Midbrain (tissue), 1 donor: ENCODE measurements at places on chromosomes 3 and 15.

DNA sequence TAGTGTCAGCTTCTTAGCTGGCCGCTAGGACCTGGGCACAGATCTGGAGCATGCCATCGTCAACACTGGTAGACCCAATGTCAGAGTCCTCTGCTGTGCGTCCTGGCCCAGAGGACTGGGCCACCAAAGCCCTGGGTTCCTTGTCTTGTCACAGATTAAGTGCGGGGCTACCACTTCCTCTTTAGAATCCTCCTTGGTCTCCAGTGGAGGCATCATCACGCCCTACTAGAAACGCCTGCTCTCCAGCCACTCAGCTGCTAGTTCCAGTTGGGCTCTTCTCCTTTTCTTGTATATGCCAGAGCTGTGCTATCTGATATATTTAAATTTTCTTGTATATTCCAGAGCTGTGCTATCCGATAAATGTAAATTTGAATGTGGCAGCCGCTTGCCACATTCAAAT, 11.2 kb downstream of the PPCDC start:
- DNase-seq, result no peak

DNA sequence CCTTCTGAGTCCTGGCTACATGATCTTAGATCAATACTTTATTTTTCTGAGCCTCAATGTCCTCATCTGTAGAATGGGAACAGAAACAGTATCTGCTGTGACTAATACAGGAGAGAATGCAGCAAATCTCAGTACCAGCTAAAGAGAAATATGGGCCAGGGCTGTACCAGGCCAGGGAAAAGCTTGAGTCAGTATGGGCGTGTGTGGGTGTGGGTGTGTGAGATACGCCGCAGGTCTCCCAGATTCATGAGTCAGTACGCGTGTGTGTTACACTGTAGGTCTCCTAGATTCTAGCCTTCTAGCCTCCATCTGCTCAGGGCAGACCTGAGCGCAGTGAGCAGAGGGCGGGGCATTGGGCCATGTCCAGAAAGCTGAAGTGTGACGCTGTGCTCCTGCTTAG, 15.2 kb downstream of the GNAI2 start:
- DNase-seq, result no peak

DNA sequence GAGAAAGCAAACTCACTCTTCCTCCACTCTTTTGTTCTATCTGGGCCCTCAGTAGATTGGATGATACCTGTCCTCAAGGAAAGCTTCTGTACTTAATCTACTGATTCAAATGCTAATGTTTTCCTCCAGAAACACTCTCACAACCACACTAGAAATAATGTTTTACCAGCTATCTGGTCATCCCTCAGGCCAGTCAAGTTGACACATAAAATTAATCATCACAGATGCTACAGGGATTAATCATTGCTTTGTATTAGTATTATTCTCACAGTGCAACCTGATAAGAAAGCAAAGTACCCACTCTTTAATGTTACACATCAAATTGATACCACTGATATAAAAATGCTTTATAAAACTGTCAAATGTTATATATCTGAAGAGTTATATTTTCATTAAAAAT, 52.9 kb upstream of the ARL6 start:
- no peak for DNase-seq

- peak; percentile 33 for DNase-seq
Measured at GRCh38 chr3:101849714-101850245, 466 bp downstream of the NFKBIZ start.

GRCh38 chr3:197522881-197523441, 32.8 kb downstream of the BDH1 start:
- DNase-seq, result no peak

DNA sequence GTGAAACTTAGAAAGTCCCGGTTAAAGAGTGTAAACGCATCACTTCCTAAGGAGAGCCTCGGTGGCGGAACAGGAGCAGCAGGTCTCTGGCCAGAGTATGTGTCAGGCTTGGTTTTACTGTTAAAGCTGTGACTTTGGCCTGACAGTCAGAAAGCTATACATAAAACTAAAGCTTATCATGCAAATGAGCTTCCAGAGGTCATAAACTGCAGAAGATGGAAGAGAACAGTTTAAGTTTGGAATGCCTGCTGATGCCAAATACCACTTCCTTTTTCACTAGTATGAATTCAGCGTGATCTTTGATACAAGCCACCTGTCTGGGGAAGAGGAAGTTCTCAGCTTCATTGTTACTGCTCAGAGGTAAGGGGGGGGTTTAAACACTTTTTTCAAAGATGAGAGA, 125.1 kb upstream of the CTDSPL start:
- DNase-seq, result no peak

GRCh38 chr3:194443901-194444300, 42.9 kb downstream of the ATP13A3 start:
- DNase-seq, result no peak

DNA sequence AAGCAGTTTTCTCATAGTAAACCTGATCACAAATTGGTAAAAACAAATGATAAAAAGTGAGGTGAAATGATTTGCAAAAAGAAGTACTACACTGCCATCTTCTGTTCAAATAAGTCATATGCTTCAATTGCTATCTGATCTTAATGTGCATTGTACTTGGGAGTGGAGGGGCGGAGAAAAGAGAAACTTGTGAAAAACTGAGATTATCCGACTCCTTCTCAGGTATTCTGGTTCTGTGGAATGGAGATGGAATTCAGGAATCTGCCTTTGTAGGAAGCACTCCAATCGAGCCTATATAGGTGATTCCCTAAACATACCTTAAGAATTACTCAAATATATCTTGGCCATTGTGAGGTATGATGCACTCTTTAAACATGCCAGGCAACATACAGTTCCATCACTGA, 180.6 kb downstream of the CHL1 start:
- DNase-seq, result no peak

DNA sequence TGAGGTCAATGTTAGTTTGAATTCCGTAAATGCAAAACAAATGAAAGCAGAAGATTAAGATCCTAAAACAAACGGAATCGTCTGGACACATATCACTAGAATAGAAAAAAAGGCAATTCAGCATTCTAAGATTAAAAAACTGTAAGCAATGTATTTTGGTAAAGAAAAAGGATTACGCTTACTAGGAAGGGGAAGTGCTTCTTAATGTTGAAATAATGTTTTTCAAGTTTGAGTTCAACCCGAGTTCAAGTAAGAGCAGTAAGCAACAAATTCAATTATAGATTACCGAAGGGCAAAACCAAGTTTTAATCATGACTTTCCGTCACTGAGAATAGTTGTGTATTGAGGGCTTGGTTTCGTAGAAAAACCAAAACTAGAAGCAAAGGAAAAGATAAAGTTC, 637 bp downstream of the CIP2A start:
- no peak for DNase-seq

DNA sequence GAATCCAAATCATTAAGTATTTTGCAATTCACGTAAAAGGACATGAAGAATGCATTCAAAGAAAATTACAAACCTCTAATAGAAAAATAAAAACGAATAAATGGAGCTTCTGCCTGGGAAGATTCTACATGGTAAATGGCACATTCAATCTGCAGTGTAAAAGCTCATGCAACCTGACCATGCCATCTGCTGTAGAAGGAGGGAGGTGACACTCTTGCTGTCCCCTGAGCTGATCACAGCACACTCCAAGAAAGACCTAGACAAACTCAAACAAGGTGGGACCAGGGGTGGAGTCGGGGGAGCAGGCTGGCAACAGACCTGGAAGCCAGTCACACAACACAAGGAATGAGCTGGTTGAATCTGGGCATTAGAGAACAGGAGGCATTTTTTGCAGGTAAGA, 101.8 kb downstream of the BDH1 start:
- DNase-seq, result peak; percentile 15

GRCh38 chr3:126147932-126148683, 32.3 kb downstream of the ALDH1L1 start:
- DNase-seq, result no peak

GRCh38 chr3:111246967-111247760, 175.5 kb downstream of the NECTIN3 start:
- no peak for DNase-seq

DNA sequence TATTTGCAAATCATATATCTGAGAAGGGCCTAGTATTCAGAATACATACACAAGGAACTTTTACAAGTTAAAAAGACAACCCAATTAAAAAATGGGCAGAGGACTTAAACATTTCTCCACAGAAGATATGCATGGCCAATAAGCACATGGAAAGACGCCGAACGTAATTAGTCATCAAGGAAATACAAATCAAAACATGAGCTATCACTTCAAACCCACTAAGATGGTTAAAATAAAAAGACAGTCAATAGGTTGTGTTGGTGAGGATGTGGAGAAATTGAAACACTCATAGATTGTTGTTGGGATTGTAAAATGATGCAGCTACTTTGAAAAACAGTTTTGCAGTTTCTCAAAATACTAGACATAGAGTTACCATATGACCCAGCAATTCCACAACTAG, 61.2 kb upstream of the NEO1 start:
- DNase-seq, result no peak

DNA sequence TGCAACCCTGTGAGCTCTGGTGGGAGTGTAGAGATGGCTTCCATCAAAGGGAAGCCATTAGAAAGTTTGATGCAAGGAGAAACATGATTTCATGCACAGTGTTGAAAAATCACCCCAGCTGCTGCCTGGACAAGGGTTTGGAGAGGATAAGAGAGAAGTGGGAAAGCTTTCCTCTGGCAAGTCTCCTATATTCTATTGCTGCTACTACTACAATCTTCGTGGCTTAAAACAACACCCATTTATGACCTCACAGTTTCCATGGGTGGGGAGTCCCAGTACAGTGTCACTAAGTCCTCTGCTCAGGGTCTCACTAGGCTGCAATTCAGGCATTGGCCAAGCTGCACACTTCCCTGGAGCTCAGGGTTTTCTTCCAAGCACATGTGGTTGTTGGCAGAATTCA, 229.3 kb downstream of the TAFA4 start:
- no peak for DNase-seq

DNA sequence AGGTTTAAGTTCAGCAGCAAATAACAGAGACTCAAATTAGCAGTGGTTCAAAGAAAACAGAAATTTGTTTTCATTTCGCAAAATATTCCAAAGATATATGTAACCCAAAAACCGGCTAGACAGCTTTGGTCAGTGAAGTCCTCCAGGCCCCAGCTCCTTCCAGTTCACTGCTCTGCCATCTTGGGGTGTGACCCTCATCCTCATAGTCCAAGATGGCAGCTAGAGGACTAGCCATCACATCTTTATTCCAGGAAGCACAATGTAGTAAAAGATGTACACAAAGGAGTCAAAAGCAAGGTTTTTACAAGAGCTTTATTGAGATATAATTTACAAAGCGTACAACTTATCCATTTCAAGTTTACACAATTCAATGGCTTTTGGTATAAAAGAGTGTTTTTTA, 107.1 kb downstream of the LIPC start:
- DNase-seq, result no peak
